ENCODE measurements at places on chromosomes 11 and 22. TPM values are rescaled to one million over a fixed set of nuclear protein-coding genes. Genes with fewer than 3 reads are reported as not detected.

The PRR33 gene
- not detected for total RNA-seq

DNA sequence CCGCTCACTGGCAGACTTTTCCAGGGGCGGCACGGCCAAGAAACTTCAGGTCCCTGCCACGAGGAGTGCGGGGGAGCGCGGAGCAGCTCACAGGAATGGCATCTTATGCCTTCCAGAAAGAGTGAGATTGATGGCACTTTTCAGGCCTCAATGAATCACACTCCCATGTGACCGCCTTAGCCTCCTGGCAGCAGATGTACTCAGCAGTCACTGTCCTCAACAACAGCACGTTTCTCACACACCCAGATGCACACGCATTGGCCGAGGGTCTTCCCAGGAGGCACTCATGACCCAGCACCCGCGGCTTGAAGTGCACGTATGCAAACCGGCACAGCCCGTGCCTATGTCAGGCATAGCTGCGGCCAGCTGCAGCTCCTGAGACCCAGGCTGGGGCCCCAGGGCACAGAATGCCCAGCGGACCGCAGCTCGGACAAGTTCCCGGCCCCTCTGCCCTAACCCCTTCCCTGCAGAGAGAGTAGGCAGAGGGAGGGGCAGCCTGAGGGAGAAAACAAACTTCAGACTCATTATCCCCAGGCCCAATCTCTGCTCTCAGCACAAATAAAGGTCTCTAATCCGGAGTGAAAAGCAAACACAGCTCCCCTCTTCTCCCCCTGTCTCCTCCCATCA lies 48.3 kb downstream of the RPUSD4 start:
- DNase-seq: no peak

DNA sequence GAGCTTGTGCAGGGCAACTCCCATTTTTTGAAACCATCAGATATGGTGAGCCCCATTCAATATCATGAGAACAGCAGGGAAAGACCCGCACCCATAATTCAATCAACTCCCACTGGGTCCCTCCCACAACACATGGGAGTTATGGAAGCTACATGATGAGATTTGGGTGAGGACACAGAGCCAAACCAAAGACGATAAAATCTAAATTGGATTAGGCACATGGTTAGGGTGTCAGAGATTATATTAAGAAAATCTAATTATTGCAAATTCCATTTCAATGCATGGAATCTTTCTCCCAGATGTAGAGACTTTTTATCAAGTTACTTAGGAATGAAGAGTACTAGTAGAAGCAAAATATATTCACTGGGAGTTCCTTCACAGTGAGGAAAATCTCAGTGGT lies 324.9 kb downstream of the JRKL start:
- DNase-seq: no peak

GRCh38 chr11:17991783-17992433 lies 20.9 kb downstream of the SERGEF start:
- DNase-seq: no peak

DNA sequence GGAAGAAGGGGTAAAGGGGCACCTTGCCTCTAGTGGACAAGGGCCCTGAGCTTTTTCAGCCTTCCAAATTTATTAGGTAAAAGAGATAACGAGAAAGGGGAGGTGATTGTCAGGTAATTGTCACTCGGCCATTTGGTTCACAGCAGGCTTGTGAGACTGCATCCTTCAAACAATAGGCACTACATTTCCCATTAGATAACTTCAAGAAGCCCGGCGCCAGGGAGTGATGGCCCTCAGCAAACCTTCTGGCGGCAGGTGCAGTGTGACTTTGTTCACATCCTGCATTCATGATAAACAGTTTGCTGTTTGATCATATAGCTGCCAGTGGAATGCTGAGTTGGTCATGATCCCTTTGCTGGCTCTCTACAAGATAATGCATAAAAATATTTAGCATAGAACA lies 185.1 kb downstream of the CWF19L2 start:
- no peak for DNase-seq

Data from breast epithelium (tissue), 4 donors.